ENCODE measurements at places on chromosomes 3 and 15. TPM values are rescaled to one million over a fixed set of nuclear protein-coding genes. Genes with fewer than 3 reads are reported as not detected.

- no peak overlapping the region for H3K27ac ChIP-seq
- DNase-seq: no peak
- H3K4me1 ChIP-seq: no peaks in the 10 kb centered on the region
- no peaks in the 10 kb centered on the region for H3K27me3 ChIP-seq
- H3K4me3 ChIP-seq: no peak overlapping the region
Measured at GRCh38 chr15:65198571-65198970, 12.7 kb downstream of the CILP start.

DNA sequence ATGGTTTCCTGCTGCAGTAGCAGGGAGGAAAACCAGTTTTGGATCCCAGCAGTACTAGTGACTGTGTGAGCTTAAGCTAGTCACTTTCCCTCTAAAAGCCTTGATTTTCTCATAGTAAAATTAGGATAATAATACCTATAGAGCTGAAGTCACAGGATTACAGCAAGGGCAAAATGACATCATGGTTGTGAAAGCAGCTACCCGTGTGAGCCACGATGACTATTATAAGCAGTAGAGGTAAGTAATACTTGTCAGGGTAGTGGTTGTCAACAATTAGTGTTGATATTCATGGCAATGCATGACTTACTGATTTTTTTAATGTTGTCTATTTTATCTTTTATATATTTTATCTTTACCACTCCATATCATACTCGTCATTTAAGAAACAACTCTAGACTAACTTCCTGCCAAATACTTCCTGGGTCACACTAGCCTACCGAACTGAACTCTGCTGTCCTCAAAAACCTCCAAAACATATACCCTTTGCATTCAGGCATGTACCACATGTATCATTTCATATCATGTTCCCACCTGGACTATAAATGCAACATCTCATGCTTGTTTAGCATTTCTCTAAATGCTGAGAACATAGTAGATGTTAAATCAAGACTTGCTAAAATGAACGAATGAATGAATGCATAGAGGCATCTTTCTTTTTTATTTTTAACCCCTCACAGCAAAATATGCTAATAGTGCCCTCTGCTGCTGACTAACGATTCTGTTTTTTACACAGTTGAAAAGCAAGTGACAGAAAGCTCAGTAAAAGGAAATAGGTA is 172.6 kb downstream of the P3H2 start:
- H3K4me1 ChIP-seq: no peaks in the 10 kb centered on the region
- no peak overlapping the region for H3K27ac ChIP-seq
- H3K36me3 ChIP-seq: no peaks in the 10 kb centered on the region
- no peak overlapping the region for H3K4me3 ChIP-seq
- DNase-seq: no peak
- H3K27me3 ChIP-seq: no peaks in the 10 kb centered on the region

PPP2R3A gene
- total RNA-seq: 3.2 TPM

HCN4 gene
- total RNA-seq: not detected

DNA sequence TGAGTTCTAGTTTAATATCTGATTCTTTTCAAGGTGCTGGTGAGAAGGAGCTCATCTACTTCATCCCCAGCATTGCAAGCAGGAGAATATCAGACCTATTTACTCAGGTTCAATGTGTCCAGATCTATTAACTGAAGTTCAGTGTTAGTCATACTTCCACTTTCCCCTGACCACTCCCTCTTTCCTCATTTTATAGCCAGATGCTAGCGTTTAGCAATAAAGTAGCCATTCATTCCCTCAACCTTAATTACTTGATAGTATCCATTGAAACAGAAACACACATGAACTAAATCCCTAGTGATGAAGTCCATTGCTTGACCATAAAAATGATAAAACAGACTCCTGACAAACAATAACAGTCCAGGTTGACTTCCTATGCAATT is 60.0 kb downstream of the RPL22L1 start:
- DNase-seq: no peak
- H3K4me1 ChIP-seq: no peaks in the 10 kb centered on the region
- no peaks in the 10 kb centered on the region for H3K36me3 ChIP-seq
- H3K27me3 ChIP-seq: no peaks in the 10 kb centered on the region
- H3K27ac ChIP-seq: no peak overlapping the region

DNA sequence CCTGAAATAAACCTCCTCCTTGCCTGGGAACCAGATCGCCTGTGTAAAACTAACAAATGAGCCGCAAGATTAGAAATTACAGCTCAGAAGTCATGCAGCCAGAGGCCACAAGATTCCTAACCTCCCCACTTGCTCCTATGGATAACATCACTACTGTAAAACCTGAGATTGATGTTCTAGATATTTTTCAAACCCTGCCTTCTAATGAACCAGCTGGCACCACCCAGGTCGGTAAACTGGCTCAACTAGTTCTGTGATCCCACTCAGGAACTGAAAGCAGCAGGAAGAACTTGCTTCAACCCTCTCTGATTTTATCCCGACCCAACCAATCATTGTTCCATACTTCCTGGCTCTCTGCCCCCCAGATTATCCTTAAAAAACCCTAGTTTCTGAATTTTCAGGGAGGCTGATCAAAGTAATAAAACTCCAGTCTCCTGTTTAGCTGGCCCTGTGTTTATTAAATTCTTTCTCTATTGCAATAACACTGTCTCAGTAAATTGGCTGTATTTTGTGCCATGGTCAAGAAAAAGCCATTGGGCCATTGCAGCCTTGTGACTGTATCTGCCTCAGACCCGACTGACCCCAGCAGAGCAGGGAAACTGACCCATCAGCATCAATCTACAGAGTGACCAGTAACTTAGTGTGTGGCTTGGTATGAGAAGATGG is 98.9 kb downstream of the RPLP1 start:
- H3K4me1 ChIP-seq: peaks cover 45% of the 10 kb centered on the region
- no peak for DNase-seq
- H3K27me3 ChIP-seq: no peaks in the 10 kb centered on the region
- no peaks in the 10 kb centered on the region for H3K36me3 ChIP-seq
- no peak overlapping the region for H3K4me3 ChIP-seq

NKTR gene
- 21.9 TPM for total RNA-seq

DNA sequence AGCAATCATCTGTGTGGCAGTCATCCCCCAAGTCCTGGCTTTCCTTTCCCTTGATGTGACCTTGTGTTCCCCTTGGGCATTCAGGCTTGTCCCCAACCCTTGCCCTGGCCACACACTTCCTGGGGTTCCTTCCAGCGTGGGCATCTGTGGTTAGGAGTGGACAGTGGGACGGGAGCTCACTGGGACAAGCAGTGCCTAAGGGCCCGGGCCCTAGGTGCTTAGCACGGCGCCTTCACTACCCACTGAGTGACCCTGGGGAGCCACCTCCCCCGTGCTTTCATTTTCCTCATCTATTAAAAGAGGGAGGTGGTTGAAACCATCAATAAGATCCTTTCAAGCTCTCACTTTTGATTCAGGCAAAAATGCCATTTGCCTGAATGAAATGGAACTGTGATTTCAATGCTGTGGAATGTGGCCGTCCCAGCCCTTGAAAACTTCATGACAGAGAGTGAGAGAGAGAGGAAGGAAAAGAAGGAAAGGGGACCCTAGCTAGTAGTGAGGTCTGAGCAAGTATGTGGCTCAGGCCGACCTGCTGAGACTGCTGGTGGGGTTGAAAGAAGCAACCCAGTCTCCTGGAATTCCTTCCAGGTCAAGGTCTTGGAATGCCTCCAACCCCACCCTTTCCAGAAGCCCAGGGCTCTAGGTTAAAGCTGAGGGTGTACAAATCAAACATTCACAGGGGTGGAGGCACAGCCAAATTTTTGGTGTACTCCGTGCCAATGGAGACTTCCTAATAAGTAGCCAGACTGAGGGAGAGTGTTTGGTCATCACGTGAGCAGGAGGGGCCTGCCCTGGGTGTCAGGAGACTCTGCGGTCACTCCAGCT is 302.9 kb downstream of the TLE3 start:
- H3K4me1 ChIP-seq: no peaks in the 10 kb centered on the region
- no peak overlapping the region for H3K27ac ChIP-seq
- no peaks in the 10 kb centered on the region for H3K27me3 ChIP-seq
- no peak overlapping the region for H3K4me3 ChIP-seq

- H3K27me3 ChIP-seq: no peaks in the 10 kb centered on the region
- no peaks in the 10 kb centered on the region for H3K36me3 ChIP-seq
- no peak for DNase-seq
- no peak overlapping the region for H3K27ac ChIP-seq
Measured at GRCh38 chr3:53137835-53138446, 7.7 kb upstream of the RFT1 start.

- peaks cover 48% of the 10 kb centered on the region for H3K27me3 ChIP-seq
- no peak for DNase-seq
- no peak overlapping the region for H3K4me3 ChIP-seq
- H3K27ac ChIP-seq: no peak overlapping the region
Measured at GRCh38 chr15:67828278-67828968, 3.1 kb downstream of the SKOR1 start.

- no peak for DNase-seq
- peak overlapping the region; percentile 99 for H3K27ac ChIP-seq
- peak overlapping the region; percentile 49 for H3K4me3 ChIP-seq
- no peaks in the 10 kb centered on the region for H3K4me1 ChIP-seq
Measured at GRCh38 chr3:9730657-9731205, 804 bp upstream of the BRPF1 start.

DNA sequence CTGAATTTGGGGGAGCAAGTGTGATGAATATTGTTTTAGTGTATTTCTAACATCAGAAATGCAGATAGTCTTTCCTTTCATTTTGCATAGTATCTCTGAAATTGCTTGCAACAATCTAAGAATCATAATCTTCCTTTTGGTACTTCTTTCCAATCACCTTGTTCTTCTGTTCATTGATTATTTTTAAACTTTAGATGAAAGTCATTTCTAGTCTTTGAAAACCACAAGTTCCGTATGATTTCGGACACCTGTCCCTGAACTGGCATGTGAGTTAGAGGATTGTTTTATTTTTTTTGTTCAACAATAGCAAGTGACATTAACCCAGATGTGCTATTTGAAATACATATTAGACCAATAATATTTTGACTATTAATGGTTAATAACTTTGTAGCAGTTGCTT is 329.7 kb downstream of the UNC13C start:
- H3K36me3 ChIP-seq: no peaks in the 10 kb centered on the region
- no peak overlapping the region for H3K4me3 ChIP-seq
- H3K4me1 ChIP-seq: no peaks in the 10 kb centered on the region
- no peak overlapping the region for H3K27ac ChIP-seq
- DNase-seq: no peak

All from right lobe of liver (tissue), 6 donors.